Activated effector memory CD4-positive, alpha-beta T cell treated with Interleukin-2 at 50 U/mL for 16 hours (primary cell): ENCODE measurements at places on chromosomes 11 and 22.

DNA sequence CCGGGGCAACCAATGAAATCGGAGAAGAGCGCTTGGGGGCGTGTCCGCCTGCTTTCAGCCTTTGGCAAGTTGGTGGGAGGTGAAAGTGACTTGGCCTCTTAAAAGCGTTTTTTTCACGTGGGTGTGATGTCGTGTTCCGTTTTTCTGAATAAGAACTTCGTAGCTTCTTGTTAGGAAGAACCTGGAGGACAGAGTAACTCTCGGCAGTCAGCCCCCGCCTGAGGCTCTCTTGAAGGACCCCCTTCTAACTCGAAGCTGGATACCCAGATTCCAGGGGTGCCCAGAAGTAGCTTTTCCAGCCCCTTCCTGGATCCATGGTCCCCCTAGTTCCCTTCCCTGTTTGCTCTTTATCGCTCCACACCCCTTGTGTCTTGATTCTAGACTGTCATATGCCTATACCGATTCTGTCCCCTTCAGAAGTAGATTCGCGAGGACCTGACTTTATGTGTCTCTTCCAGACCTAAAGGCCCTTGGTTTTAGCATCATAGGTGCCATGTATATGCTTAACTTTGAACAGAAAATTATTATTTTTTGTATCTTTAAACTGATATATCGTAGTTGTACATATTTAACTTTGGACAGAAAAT is 915 bp upstream of the OSBP start:
- no peak for DNase-seq

DNA sequence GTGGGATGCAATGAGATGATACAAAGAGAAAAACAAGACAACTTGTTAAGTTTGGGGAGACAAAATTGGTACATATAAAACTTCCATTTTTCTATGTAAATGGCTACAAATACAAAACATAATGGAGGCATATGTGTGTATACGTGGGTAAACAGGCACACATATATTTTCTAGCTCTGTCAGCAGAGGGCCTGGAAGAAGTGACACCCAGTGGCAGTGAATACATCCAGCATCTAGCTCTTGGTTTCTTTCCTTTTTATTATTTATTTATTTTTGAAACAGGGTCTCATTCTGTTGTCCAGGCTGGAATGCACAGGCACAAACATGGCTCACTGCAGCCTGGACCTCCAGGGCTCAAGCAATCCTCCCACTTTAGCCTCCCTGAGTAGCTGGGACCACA is 5.0 kb upstream of the RASL10A start:
- DNase-seq: no peak

DNA sequence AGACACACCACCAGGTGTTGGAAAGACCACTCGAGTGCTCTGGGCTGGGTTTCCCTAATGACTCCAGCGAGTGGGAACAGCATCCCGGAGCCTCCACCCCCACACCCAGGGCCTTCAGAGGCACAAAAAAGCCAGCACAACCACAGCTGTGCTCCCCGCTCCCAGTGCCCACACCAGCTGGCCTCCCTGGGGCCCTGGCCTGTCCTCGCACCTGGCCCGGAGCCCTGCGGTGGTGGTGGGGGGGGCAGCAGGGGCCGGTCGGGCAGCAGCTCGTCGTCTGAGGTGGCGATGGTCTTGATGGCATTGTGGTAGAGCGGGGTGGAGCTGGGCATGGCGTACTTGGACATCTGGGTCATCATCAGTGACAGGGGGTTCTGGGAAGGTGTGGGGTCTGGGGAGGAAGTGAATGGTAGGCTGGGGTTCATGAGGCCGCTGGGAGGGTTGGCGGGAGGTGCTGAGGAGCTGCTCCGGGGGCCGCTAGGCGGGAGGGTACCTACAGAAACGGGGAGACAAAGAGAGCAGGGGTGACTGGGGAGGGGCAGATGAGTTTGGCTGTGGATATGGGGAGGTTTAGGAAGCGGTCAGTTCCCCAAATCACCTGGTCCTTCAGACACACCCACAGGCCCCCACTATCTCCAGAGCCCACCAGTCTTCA is 16.1 kb downstream of the CXCR5 start:
- DNase-seq: no peak

- DNase-seq: no peak
These were observed 19.0 kb downstream of the MPPED2 start for GRCh38 chr11:30567120-30567519.

GRCh38 chr22:20627432-20627831 is 120.0 kb downstream of the MED15 start:
- DNase-seq: no peak

GRCh38 chr11:35087648-35088047 is 51.3 kb upstream of the CD44 start:
- no peak for DNase-seq

- DNase-seq: no peak
These were observed 251.3 kb downstream of the SBF2 start for GRCh38 chr11:10042699-10043098.

GRCh38 chr11:61555051-61555969 is 25.6 kb downstream of the SYT7 start:
- DNase-seq: no peak

- no peak for DNase-seq
These were observed 33.9 kb upstream of the GAB2 start for GRCh38 chr11:78451371-78452150.

GRCh38 chr22:47174096-47174495 is 411.6 kb downstream of the TBC1D22A start:
- no peak for DNase-seq

GRCh38 chr11:129225190-129225589 is 33.1 kb upstream of the ARHGAP32 start:
- no peak for DNase-seq

GRCh38 chr11:126525216-126525615 is 169.7 kb downstream of the ST3GAL4 start:
- no peak for DNase-seq
